ENCODE measurements at places on chromosomes 7 and 10. TPM values are rescaled to one million over a fixed set of nuclear protein-coding genes. Genes with fewer than 3 reads are reported as not detected.
A peak's percentile ranks its signal among the peaks of the same experiment; 100 is the strongest.

NAT16 gene
- not detected for total RNA-seq

DNA sequence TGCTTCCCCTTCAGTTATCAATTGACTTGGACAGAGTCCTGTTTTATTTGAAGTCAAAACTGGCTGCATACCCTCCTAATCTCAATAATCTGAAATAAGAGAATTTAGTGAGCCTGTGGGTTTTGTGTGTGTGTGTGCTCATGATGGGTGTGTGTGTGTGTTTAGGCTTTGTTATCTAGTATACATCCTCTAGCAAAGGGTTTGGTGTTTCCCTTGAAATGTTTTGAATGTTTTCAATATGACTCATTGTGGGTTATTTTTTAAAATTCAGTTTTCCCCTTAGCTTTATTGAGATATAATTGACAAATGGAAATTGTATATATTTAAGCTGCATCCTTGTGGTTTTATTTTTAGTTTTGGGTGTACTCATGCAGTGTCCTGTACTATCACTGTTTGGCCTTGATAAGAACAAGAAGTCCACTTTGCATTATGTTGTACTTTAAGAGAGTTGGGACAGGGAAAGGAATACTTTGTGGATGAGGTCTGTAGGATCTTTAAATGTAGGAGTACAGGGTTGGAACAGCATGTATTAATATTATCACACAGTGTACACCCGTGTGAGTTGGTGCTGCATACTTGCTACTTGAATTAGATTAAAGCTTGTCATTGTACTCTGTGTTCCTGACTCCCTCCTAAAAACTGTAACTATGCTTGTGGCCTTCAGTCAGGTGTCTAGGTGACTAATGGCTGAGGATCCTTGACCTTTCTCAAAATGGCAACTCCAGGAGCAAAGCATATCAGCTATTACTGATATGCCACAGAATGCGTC is 58.3 kb downstream of the VCL start:
- DNase-seq = no peak

NEUROG3 gene
- total RNA-seq = 0.21 TPM

SPDYE5 gene
- not detected for total RNA-seq

DNA sequence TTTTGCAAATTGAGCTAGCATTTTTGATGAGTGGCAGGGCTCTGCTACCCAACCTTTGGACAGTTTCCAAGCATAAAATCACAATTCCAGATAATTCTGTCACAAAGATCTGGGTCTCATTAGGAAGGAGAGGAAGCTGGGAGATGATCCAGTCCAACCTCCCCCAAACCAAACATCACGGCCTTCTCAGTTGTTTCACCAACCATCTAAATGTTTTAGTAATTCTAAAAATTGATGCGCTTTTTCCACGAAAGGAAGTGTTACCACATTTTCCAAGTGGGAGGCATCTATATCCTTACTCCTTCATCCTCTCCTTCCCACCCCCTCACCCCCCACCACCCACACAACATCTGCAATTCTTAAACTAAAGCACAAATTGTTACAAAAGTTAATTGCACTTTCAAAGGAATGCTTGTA is 108.3 kb downstream of the EGFR start:
- DNase-seq = no peak

- DNase-seq = no peak
These were observed 137.4 kb upstream of the KCNMA1 start for GRCh38 chr10:77774940-77775391.

GRCh38 chr7:101792051-101792681 is 25.3 kb upstream of the CUX1 start:
- DNase-seq = no peak

GRCh38 chr7:6442114-6442513 is 5.6 kb downstream of the DAGLB start:
- DNase-seq = no peak

GRCh38 chr10:46077731-46078413 is 31.8 kb upstream of the MSMB start:
- DNase-seq = no peak

- DNase-seq = peak; percentile 80
These were observed 46.6 kb downstream of the PWWP2B start for GRCh38 chr10:132443605-132443982.

GRCh38 chr10:28722065-28722803 is 44.9 kb downstream of the BAMBI start:
- peak; percentile 3 for DNase-seq

GRCh38 chr7:33711231-33712019 is 193.9 kb upstream of the BMPER start:
- no peak for DNase-seq

NOS3 gene
- 5.8 TPM for total RNA-seq

DNA sequence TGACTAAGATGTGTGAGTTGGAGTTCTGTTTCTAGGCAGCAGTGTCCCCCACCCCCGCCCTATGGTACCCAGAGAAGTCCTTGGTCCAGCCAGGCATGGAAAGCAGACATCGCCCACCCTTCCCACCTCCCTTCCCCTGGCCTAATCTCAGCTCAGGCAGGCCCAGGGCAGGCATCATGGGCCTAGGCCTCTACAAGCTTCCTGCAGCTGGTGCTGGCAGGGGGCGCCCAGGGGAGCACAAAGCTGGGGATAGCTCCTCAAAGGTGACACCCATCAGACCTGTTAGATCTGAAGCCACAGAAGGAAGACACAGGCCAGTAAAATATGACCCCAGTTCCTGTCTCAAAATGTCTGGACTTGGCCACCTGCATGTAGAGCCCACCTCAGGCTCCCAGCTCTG is 18.9 kb upstream of the UNC5B start:
- DNase-seq = no peak
